ENCODE measurements at places on chromosomes 7 and 10.

DNA sequence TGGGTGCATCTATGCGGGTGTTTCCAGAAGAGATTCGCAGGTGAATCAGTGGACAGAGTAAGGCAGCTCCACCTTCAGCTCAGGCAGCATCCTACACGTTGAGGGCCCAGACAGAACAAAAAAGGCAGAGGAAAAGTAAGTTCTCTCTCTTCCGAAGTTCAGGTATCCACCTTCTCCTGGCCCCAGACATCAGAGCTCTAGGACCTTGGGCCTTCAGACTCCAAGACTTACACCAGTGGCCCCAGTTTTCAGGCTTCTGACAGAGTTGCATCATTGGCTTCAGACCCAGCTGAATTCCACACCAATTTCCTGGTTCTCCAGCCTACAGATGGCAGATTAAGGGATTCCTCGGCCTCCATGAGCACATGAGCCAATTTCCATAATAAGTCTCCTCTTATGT is 102.2 kb upstream of the GPR26 start:
- no peak for DNase-seq

DNA sequence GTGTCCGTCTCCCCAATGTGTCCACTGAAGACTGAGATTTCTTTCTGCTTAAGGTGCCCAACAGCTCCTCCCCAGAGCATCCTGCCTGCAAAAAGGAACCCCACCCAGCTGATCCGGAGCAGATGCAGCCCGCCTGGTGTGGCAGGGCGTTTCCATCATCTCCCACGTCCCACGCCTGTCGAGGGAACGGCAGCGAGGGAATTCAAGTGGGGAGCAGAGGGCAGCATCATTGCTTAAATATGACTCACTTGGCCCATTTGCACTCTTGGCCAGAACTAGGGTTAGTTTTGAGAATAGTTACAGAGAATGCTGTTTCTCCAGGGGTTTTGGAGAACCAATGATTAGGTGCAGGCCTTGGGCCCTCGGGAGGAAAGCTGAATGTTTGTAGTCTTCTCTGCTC is 20.8 kb downstream of the VWA2 start:
- no peak for DNase-seq

DNA sequence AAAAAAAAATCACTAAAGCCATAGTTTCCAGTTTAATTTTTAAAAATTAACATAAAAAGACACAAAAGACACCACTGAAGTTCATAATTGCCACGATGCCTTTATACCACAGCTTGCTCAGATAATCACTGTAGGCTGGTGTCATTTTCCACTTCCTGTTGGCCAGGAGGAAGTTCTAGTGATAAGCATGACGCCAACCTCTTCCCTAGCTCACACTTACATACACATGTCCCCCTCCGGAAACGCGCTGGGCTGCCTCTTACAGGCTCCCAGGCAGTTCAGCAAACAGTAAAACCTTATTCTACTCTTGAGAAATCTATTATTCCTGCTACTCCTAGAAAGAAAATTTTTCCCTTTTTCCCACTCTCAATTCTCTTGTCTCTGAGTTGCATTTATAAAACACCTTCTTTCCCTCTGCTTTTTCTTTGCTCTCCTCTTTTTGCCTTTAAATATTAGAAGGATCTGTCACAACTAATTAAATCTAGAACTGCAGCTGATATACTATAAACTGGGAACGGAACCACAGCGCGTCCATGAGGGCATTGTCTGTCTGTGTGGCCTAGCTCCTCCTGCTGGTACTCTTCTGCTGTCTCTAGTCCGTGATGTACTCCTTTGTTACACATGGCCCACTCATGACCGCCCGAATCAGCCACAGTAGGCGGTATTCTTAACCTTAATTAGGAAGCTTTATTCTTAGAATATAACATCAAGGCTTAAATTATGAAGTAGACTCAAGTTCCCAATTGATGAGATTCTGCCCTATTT is 664.9 kb downstream of the CNTNAP2 start:
- no peak for DNase-seq

DNA sequence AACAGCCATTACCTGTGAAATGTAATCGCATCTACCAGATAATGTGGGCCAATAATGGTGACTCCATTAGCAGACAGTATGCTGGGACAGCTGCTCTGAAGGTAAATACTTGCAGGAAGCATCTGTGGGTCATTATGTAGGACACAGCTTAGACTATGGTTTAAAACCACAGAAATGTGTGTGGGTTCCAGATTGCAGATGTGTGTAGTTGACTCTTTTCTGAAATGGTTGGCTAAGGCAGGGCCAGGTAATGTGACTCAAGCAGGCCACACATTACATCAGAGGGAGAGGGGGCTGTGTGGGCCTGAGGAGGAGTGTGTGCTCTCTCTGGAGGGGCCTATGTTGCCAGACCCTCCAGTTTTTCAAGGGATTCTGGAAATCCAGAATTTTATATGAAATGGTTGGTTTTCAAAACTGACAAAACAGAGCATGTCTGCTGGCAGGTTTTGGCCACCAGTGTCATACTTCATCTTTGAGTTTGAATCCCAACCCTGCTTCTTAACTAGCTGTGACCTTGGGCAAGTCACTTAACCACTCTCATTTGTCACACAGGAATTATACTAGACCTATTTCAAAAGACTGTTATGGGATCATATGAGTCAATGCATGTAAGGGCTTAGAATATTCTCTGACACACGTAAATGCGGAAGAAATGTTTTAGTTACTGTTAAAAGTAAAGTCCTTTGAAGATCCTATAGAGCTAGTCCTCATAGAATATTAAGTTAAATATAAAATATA is 64.5 kb downstream of the MCMBP start:
- DNase-seq: peak; percentile 30

DNA sequence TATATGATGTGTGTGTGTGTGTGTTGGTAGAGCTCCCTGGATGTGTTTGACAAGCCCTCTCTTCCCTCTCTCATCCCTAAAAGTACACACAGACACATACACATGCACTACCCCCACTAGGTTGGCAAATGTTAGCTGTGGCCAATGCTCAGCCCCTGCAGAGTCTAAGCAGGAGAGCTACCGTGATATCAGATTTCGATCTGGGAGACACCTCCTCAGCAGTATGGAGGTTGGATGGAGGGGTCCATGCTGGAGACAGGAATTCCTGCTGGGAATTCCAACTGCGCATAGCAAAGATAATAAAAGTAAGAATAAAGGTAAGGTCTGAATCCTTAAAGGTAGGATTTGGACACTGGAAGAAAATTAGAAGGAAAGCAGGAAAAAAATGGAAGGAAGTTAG is 85.7 kb downstream of the C10orf90 start:
- DNase-seq: no peak

- peak; percentile 79 for DNase-seq
These were observed 45.3 kb upstream of the OSBPL3 start for GRCh38 chr7:25025218-25025671.

GRCh38 chr10:86355571-86356038 is 11.0 kb downstream of the GRID1 start:
- DNase-seq: no peak

Data from bronchial epithelial cell (primary cell).